Upper lobe of right lung (tissue), 1 donor: ENCODE measurements at places on chromosomes 7 and 10. TPM values are rescaled to one million over a fixed set of nuclear protein-coding genes. Genes with fewer than 3 reads are reported as not detected.

ADIRF gene
- 155 TPM for total RNA-seq

PON1 gene
- 0.49 TPM for total RNA-seq

CALHM3 gene
- not detected for total RNA-seq

DNA sequence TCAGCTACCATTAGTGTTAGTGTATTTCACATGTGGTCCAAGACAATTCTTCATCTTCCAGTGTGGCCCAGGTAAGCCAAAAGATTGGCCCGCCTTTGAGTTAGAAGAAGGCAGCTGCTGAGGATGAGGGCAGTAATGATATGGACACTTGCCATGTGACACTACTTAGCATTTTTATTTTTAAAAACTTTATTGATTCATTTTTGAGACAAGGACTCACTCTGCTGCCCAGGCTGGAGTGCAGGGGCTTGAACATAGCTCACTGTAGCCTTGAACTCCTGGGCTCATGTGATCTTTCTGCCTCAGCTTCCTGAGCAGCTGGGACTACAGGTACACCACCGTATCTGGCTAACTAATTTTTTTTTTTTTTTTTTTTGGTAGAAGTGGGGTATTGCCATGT lies 12.3 kb upstream of the ACTR3B start:
- H3K4me1 ChIP-seq, result no peaks in the 10 kb centered on the region
- no peak overlapping the region for H3K27ac ChIP-seq
- H3K36me3 ChIP-seq, result no peaks in the 10 kb centered on the region
- no peak for DNase-seq
- H3K4me3 ChIP-seq, result no peak overlapping the region

- H3K27ac ChIP-seq, result no peak overlapping the region
- no peak for DNase-seq
- no peaks in the 10 kb centered on the region for H3K36me3 ChIP-seq
- no peak overlapping the region for H3K4me3 ChIP-seq
Observed at GRCh38 chr10:111429288-111430028, 352.6 kb downstream of the ADRA2A start.

GRCh38 chr7:148698397-148699023 lies at the start of gene CUL1:
TSS of gene CUL1 (plus strand) at chr7:148698903. CDS start at chr7:148730123, 31,220 bp downstream.
- peak within 1 kb of the TSS; percentile 90 for H3K4me3 ChIP-seq
- no peaks in the 10 kb centered on the region for H3K27me3 ChIP-seq
- peak; percentile 96 for DNase-seq
- H3K36me3 ChIP-seq, result no peaks in the 10 kb centered on the region
- peak within 1 kb of the TSS; percentile 99 for H3K27ac ChIP-seq

GRCh38 chr10:126090911-126091728 lies 194.8 kb downstream of the FANK1 start:
- DNase-seq, result no peak
- H3K36me3 ChIP-seq, result no peaks in the 10 kb centered on the region

- no peak overlapping the region for H3K4me3 ChIP-seq
- DNase-seq, result peak; percentile 73
- H3K4me1 ChIP-seq, result no peaks in the 10 kb centered on the region
- no peak overlapping the region for H3K27ac ChIP-seq
- H3K36me3 ChIP-seq, result no peaks in the 10 kb centered on the region
Observed at GRCh38 chr10:24920907-24921881, 31.2 kb downstream of the PRTFDC1 start.

DNA sequence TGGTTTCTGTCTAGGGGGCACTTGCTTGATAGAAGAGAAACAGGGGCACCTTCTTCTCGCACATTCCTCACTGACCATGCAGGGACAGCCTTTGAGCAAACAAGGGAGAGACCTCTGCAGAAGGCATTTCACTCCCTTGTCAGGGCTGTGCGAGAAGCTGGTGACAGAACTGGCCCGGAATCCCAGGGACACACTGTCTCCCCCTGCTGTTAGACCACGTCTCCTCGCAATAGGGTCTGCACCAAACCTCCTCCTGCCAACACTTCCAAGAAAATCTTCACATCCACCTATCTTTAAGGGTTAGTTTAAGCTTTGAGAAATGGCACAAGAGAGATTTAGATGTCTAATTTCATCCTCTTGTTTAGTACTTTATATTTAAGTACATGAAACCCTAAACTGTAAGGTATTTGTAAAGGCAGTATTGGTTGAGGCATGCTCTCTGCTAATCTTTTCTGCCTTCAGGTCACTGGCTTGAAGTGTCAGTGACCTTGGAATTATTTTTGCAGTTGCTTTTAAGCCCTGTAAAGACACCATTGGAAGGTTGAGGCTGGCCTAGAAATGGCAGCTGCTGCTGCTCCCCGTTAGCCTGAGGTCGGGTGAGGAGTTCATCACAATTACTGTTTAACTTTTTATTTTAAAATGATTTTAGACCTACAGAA lies 37.0 kb downstream of the RBM20 start:
- H3K4me3 ChIP-seq, result no peak overlapping the region
- no peaks in the 10 kb centered on the region for H3K4me1 ChIP-seq
- DNase-seq, result no peak

- no peaks in the 10 kb centered on the region for H3K4me1 ChIP-seq
- no peak overlapping the region for H3K27ac ChIP-seq
- H3K4me3 ChIP-seq, result no peak overlapping the region
- no peak for DNase-seq
- H3K27me3 ChIP-seq, result no peaks in the 10 kb centered on the region
- no peaks in the 10 kb centered on the region for H3K36me3 ChIP-seq
Observed at GRCh38 chr10:89805599-89806013, 104.2 kb downstream of the KIF20B start.

GRCh38 chr10:51079331-51079730 lies 5.0 kb downstream of the PRKG1 start:
- DNase-seq, result no peak
- H3K36me3 ChIP-seq, result no peaks in the 10 kb centered on the region
- H3K4me1 ChIP-seq, result no peaks in the 10 kb centered on the region

- H3K27me3 ChIP-seq, result no peaks in the 10 kb centered on the region
- no peak overlapping the region for H3K27ac ChIP-seq
- H3K4me3 ChIP-seq, result no peak overlapping the region
- H3K36me3 ChIP-seq, result no peaks in the 10 kb centered on the region
- no peaks in the 10 kb centered on the region for H3K4me1 ChIP-seq
Observed at GRCh38 chr7:36838616-36839225, 114.4 kb upstream of the AOAH start.

GRCh38 chr10:31697271-31698180 lies 231.1 kb downstream of the ARHGAP12 start:
- DNase-seq, result peak; percentile 76
- peak overlapping the region; percentile 11 for H3K4me3 ChIP-seq
- peaks cover 64% of the 10 kb centered on the region for H3K4me1 ChIP-seq
- H3K36me3 ChIP-seq, result no peaks in the 10 kb centered on the region

DNA sequence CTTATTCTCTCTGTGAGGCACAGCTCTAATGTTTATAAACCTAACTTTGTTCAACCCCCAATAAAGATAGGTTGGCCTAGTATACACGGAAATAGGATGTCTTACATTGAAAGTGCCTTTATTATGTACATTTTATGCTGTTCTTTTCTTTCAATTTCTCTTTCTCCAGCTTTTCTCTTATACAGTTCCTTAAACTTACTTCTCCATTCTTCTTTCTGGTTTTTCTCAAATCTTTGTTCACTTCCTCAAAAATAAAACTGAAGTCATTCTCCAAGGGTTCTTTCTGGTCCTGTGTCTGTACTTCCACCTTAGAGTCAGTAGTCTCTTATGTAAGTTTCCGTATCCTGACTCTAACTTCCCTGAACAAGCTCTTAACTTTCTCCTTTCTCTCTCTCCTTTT lies 29.2 kb upstream of the NAMPT start:
- H3K36me3 ChIP-seq, result no peaks in the 10 kb centered on the region
- no peaks in the 10 kb centered on the region for H3K27me3 ChIP-seq
- DNase-seq, result no peak
- H3K27ac ChIP-seq, result no peak overlapping the region
- H3K4me3 ChIP-seq, result no peak overlapping the region

- H3K4me3 ChIP-seq, result no peak overlapping the region
- no peaks in the 10 kb centered on the region for H3K4me1 ChIP-seq
- H3K36me3 ChIP-seq, result no peaks in the 10 kb centered on the region
- no peak overlapping the region for H3K27ac ChIP-seq
Observed at GRCh38 chr10:1549591-1550290, 187.6 kb downstream of the ADARB2 start.
